MV-4-11 (cell line): ENCODE measurements at places on chromosomes 3 and 15.

- DNase-seq, result no peak
Measured at GRCh38 chr15:40854161-40854560, 10.3 kb downstream of the SPINT1 start.

- DNase-seq, result no peak
Measured at GRCh38 chr3:33130144-33130543, 16.3 kb downstream of the CRTAP start.

DNA sequence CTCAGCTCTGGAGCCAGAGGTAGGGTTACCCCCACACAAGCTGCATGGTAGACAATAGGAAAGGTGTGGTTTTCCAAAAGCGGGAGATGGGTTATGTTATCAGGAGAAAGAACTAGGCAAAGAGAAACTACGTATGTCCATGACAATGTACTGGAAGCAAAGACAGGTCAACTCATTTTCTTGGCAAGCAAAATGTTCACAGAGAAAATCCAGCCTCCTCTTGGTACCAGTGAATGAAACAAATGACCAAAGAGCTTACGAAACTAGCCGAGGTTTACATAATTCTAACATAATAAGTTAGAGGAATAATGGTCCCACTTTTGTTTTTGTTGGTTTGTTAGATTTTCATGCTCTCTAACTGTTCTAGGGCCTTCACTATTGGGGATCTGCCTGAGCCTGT is 338.1 kb upstream of the TGFBR2 start:
- no peak for DNase-seq

GRCh38 chr3:15436246-15436645 is 8.8 kb downstream of the EAF1 start:
- no peak for DNase-seq

DNA sequence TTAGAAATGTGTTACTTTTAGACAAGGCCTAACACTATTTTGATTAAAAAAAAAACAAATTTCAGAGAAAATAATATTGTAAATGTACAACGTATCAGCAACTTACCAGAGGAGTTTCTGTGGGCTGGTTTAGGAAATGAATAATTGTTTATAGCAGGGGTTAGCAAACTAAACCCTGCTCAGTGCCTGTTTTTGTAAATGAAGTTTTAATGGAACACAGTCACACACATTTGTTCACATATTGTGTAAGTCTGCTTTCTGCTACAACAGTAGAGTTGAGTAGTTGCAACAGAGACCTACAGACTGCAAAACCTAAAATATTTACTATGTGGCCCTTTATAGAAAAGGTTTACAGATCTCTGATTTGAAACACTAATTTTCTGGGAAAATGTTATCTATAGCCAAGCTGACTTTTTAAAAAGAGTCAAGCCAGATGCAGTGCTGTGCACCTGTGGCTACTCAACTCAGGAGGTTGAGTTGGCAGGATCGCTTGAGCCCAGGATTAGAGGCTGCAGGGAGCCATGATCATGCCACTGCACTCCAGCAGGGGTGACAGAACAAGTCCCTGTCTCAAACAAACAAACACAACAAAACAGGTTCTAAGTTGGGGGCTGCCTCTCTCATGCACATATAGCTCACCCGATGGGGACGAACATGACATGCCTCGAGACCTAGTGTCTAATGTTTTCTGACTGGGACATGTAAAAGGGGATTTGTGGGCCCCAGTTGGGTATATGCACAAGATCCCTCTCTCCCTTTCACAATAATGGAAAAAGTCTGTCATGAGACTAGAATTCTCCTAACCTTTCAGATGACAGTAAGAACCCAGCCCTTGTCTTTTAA is 182.5 kb downstream of the TNIK start:
- DNase-seq, result no peak

GRCh38 chr3:100400419-100400779 is 490 bp downstream of the TOMM70 start:
- peak; percentile 16 for DNase-seq

DNA sequence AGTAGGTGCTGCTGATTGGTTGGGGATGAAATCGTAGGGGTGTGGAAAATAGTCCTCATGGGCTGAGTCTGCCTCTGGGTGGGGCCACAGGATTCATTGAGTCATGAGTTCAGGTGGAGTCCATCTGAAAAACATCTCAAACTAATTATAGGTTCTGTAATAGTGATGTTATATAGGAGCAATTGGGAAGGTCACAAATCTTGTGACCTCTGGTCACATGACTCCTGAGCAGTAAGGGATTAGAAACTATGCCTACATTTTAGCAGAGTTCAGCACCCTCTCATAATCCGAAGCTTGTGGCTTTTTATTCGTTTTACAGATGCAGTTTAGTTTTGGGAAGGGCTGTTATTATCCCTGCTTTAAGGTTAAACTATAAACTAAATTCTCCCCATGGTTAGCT is 22.9 kb upstream of the NEDD4 start:
- DNase-seq, result no peak

DNA sequence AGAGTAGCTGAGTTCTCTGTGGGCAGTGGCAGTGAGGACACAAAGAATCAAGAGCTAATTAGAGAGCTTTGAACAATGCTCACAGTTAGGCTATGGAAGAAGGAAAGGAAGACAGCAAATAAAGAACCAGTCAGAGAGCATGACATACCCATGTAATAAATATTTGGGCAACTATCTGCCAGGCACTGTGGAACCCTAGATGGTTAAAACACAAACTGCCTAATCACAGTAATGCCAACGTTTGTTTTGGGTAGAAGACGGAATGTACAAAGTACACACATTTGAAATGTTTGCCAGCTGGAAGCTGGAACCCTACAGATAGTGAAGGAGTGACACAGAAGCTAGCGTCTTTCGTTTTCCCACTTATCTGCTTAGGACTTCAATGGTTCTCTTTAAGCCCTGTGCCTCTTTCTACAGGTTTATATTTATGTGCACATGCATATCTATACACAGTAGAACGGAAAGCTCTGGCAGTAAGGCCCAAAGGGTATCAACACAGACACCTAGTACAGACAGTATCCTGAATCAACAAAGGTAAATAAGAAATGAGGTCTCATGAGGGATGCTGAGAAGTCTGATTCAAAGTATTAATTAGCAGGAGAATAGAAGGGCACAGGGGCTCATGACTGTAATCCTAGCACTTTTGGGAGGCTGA is 44.6 kb downstream of the ANKRD28 start:
- no peak for DNase-seq

GRCh38 chr3:143208976-143209714 is 89.6 kb downstream of the CHST2 start:
- no peak for DNase-seq

DNA sequence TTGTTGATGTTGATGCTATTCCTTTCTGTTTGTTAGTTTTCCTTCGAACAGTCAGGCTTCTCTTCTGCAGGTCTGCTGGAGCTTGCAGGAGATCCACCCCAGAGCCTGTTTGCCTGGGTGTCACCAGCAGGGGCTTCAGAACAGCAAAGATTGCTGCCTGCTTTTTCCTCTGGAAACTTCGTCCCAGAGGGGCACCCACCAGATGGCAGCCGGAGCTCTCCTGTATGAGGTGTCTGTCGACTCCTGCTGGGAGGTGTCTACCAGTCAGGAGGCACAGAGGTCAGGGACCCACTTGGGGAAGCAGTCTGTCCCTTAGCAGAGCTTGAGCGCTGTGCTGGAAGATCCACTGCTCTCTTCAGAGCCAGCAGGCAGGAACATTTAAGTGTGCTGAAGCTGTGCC is 303.2 kb downstream of the ZIC1 start:
- DNase-seq, result no peak

DNA sequence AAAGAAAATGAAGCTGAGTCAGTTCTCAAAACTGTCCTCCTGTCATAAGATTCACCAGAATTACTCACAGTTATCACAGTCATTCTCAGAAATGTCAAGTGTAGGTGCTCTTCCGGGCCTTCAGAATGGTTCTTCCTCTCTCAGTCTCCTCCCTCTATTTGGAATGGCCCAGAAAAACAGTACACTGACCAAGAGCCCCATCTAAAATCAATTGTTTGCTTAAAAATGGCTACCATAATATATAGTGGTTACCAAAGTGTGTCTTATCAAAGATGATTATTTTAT is 99.8 kb downstream of the MECOM start:
- DNase-seq, result no peak

DNA sequence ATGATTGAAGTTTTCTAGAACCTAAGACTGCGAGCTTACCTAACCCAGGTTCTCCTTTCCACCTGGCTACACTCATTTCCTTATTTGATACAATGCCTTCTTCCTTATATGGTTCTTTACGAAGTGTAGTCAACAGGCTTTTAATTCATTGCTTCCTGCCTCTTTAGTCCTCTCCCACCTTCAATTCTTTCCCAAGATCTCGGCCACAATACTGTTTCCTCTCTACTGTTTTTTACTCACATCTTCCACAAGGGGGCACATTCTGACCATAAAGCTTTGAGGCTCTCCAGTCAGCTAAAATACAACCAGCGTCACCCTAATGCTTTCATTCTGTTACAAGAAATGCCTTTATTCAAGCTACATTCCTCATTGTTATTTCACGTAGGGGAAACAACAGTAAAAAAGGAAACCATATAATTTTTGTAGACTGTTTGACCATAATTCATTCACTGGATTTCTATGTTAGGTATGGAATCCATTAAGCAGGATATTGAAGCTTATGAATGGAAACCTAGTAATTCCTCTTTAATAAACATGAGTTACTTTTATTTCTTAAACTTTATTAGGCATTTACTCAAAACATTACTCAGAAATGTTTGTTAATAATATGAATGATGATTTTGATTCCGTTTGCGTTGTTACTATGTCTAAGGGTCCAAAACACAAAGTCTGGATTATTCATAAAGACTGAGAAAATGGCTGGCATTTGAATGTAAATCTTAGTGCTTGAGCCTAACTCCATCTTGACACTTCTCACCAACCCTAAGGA is 29.5 kb upstream of the VEPH1 start:
- DNase-seq, result peak; percentile 66

DNA sequence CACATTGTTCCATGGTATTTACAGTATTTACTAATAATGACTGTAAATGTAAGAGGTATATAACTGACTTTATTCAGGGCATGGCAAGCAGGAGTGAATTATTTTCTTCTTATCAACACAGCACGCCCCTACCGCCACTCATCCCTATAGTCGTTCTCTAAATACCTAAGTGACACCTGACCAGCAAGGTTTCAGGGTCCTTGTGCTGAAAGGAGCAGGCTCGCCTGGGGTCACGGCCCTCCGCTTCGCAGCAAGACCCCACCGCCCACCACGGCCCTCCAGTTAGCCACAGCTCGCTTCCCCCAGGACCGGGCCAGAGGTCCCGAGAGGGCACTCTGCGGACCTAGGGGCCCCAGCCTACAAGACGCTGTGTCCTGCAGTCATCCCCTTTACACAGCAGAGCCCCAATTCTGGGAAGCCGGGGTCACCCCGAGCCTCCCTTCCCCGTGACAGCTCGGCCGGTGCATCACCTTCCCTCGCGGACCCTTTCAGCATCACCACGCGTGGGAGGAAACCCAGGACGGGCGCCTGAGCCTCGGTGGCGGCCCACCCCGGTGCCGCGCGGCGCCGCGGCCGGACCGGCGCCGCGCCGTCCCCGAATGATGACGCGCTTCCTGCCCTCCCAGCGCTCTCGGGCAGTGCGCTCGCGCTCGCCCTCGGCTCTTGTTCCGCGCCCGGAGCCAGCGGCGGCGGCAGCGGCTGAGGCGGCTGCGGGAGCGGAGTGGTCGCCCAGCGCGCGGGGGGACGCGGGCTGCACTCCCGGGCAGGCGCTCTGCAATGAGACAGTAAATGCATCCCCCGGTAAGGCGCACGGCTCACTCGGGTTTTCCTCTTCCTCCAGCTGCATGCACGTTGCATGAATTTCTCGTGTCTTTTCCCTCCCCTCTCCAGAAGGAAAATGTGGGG is 225.1 kb upstream of the C2CD4B start:
- DNase-seq, result peak; percentile 38

GRCh38 chr3:127740136-127740915 is 67.6 kb downstream of the ABTB1 start:
- DNase-seq, result no peak

GRCh38 chr15:39088156-39088555 is 492.7 kb upstream of the THBS1 start:
- no peak for DNase-seq

GRCh38 chr3:186032321-186032720 is 76.6 kb downstream of the ETV5 start:
- no peak for DNase-seq

DNA sequence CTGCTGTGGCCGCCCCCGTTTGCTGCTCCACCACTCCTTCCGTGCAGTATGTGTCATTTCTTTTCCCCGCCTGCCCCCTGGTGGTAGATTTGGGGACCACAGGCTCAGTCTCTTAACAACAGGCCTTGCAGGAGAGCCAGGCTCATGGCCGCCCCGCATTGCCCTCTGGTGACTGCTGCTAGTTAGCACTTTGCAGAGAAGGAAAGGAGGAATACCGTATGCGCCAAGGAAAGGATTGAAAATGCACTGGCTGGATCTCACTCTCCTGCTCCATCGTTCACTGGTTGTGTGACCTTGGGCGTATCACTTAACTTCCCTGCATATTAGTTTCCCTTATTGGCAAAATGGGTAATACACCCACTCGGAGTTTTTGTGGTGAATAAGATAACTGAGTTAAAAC is 39.3 kb upstream of the PXYLP1 start:
- DNase-seq, result peak; percentile 88

GRCh38 chr3:113747283-113748046 is 630 bp downstream of the ATP6V1A start:
- DNase-seq, result peak; percentile 50

DNA sequence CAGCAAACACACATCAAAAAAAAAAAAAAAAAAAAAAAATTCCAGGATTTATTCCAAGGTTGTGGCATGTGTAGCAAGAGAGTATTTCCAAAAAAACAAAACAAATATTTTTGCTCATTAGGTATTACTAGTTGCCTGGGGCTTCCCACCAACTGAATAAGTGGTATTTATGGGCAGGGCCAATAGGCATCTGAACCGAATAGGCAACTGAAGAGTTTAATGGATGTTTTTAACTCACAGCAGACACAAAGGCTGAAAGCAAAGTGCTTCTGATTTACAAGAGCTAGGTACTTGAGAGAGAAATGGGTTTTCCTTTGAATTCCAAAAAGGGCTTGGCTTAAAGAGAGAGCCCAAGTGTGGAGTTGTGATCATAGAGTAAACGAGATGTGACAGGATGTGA is 21.4 kb downstream of the EIF4E3 start:
- DNase-seq, result no peak

GRCh38 chr3:123075359-123075758 is 8.5 kb downstream of the PDIA5 start:
- no peak for DNase-seq

DNA sequence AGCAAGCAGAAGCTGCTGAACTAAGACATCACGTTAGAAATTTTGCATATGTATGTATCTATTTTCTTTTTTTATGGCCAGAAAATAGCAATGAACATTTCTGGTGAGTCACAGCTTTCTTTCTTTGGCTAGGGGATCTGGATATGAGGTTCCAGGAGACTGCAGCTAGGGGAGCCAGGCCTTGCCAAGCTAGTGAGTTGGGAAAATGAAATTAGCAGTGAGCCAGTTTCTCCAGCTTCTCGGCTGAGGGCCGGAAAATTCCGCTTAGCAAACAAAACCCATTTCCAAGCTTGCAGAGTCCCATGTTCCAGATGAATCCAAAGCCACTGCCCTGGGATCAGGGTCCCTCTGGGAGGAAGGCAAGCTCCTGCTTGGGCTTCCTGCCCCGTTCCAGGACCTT is 137.6 kb downstream of the SRGAP3 start:
- no peak for DNase-seq
